ENCODE measurements at places on chromosomes 1 and 21.

GRCh38 chr1:91889717-91890459 lies 3.9 kb upstream of the TGFBR3 start:
- DNase-seq: no peak

GRCh38 chr1:225883616-225884265 lies 1.6 kb upstream of the TMEM63A start:
- no peak for DNase-seq

- peak; percentile 60 for DNase-seq
Observed at GRCh38 chr1:227428803-227429202, 110.5 kb upstream of the CDC42BPA start.

GRCh38 chr1:37945743-37946702 lies 830 bp downstream of the INPP5B start:
- peak; percentile 68 for DNase-seq

DNA sequence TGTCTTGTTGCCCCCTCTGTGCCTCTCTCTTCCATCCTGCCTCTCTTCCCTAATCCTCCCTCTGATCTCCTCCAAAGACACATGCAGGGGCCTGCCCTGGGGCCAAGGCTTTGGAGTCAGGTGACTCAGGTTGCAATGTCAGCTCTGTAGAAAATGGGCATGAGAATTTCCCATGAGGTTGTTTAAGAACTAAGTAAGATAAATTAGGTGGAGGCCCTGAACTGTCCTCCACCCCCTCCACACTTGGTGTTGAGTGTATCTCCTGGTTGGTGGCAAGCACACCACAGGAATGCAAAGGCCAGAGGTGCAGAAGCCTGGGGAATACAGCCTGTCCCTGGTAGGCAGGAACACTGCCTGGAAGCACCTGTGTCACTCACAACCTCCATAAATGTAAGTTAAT lies 63.9 kb upstream of the GRIK3 start:
- no peak for DNase-seq
